ENCODE measurements at places on chromosomes 16 and 17.

DNA sequence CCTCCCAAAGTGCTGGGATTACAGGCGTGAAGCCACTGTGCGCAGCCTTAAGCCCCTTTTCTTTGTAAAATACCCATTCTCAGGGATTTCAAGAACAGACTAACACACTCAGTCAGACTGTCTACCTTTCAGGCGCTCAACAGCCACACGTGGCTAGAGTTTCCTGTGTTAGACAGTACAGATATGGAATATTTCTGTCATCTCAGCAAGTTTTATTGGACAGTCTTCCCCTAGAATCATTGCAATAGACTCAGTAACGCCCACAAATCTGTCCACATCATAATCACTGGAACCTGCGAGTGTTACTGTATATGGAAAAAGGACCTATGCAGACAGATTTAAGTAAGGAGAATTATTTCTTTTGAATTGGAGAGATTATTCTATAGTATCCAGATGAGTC is 160.5 kb downstream of the RBFOX1 start:
- no peak for DNase-seq

- no peak for DNase-seq
Measured at GRCh38 chr17:17609121-17609520, 17.6 kb upstream of the PEMT start.

DNA sequence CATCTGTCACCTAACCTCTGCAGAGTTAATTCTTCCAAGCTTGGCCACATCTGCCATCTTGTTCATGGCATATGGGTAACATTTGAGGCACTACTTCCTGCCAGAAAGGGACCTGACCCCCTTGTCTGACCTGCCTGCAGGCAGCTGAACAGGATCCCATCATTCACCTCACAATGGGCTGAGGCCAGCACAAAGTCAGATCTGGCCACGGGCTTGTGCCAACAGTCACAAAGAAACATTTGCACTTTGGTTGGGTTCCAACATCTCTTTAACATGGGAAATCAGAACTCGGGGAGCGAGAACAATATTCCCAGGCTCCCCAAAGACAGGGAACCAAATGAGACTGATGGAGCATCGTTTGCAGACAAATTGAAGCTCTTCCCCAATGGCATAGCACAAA is 116.1 kb downstream of the XYLT1 start:
- DNase-seq, result no peak

DNA sequence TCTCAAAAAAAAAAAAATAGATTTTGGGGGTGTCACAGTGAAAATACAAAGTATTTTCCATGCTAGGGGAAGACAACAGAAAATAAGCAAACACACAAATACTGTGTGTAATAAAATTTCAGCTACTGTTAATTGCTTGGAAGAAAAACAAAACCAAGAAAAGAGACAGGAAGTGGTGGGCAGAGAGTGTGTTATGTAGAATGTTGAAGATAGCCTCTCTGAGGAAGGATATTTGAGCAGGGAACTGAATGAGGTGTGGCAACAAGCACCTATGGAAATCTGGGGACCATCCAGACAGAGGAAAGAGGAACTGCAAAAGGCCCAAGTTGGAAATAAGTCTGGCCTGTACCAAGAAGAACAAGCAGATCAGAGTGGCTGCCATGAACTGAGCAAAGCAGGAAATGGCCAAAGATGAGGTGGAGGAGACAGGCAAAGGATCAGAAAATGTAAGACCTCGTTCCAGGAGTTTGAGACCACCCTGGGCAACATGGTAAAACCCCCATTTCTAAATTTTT is 7.8 kb upstream of the USP31 start:
- no peak for DNase-seq

GRCh38 chr16:31569360-31569717 is 41.6 kb downstream of the AHSP start:
- DNase-seq, result no peak

- no peak for DNase-seq
Measured at GRCh38 chr17:2263183-2264066, 40.2 kb downstream of the SMG6 start.

GRCh38 chr17:72622661-72623433 is 469.6 kb downstream of the SLC39A11 start:
- no peak for DNase-seq

- no peak for DNase-seq
Measured at GRCh38 chr16:1174477-1175357, 21.8 kb downstream of the CACNA1H start.

DNA sequence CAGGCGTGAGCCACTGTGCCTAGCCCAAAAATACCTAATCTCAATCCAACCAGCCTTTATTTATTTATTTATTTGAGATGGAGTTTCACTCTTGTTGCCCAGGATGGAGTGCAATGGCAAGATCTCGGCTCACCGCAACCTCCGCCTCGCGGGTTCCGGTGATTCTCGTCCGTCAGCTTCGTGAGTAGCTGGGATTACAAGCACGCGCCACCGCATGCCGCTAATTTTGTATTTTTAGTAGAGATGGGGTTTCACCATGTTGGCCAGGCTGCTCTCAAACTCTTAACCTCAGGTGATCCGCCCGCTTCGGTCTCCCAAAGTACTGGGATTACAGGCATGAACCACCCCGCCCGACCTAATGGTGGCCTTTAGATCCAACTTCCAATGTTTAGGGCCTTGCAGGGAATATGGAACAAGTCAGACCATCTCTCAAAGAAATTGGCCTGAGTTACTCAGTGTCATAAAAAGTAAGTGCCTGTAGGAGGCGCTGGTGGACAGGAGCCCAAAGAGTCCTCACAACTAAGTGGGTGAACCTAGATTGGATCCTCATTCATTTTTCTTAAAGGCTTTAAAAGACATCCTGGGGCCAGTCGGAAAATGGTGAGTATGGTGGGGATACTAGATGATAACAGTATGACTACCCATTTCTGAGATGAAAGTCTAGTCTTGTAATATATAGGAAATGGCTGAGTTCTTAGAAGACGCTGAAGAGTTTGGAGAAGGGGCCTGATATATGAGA is 4.6 kb downstream of the ZSCAN10 start:
- DNase-seq, result no peak

DNA sequence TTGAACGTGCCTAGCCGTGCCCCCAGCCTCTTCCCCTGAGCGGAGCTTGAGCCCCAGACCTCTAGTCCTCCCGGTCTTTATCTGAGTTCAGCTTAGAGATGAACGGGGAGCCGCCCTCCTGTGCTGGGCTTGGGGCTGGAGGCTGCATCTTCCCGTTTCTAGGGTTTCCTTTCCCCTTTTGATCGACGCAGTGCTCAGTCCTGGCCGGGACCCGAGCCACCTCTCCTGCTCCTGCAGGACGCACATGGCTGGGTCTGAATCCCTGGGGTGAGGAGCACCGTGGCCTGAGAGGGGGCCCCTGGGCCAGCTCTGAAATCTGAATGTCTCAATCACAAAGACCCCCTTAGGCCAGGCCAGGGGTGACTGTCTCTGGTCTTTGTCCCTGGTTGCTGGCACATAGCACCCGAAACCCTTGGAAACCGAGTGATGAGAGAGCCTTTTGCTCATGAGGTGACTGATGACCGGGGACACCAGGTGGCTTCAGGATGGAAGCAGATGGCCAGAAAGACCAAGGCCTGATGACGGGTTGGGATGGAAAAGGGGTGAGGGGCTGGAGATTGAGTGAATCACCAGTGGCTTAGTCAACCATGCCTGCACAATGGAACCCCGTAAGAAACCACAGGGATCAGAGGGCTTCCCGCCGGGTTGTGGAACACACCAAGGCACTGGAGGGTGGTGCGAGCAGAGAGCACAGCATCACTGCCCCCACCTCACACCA is 724 bp downstream of the GAA start:
- no peak for DNase-seq

DNA sequence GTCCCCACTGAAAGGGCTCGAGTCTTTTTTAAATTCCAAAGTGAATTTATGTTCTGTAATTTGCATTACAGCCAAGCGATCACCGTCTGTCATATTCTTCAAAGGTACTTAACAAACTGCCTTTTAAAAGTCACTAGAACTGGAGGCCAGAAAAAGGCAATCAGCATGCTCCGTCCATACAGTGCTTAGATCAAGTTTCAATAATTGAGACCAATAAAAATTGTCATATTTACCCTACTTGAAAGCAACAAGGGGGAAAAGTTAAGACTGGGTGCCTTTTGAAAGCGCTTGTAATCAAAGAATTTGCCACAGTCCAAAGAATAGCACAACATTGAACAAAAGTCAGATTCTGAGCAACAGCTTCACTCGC is 9.0 kb upstream of the ZFHX3 start:
- DNase-seq, result no peak

DNA sequence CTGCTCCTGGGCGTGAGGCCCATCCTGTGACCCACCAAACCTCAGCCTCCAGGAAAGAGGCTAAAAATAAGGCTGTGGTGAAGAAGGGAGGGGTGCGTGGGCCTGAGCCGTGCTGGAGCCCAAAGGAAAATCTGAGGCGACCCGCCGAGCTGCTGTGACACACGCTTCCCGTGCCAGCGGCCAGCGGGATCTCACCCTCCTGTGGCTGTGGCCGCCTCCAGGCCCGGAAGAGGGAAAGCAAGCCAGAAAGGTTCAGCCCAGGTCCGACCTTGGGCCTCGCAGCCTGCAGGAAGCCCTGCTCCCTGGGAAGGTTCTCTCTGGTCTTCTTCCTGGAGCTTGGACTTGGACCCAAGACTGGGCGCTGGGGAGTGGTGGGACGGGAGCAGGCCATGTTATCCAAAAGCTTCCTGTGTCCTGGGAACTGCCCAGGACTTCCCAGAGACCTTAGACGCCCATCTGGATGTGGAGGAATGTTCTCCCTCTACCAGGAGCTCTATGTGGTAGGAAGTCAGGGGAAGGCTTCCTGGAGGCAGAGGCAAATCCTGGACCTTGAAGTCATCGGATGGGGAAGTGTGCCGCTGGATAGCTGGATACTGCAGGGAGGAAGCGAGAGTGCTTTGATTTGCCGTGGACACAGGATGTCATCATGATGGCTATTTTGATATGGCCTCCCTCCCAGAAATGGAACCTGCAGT is 11.4 kb downstream of the SPNS2 start:
- DNase-seq, result no peak

DNA sequence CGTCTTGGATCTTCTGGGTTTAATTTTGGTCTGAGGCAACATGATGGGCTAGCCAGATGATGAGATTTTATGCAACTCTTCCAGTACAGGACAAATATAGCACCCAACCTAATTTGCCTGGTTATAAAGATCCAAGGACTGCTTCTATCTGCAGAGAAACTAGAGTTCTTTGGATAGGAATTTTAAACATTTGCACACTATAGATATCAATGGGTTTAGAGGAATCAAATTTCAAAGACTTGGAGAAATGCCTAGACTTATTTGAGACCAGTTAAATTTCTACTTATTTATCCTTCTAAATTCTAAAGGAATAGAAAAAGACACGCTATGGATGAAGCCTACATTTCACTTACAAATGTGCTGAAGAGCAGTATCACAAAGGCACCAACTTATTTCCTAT is 12.6 kb downstream of the PMFBP1 start:
- no peak for DNase-seq

DNA sequence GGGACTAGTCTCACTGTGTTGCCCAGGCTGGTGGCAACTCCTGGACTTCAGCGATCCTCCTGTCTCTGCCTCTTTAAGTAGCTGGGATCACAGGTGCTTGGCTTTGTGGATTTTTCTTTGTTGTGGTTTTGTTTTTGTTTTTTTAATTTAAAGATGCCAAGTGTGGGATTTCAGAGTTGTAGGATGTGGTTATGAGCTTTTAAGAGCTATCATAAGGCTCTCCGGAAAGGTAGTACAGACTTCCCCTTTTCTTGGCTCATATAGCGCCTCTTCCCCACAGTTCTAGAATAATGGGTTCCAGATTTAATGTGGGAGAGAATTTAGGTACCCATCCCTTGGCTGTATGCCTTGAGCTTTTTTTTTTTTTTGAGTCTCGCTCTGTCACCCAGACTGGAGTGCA is 17.1 kb downstream of the AKAP1 start:
- no peak for DNase-seq

DNA sequence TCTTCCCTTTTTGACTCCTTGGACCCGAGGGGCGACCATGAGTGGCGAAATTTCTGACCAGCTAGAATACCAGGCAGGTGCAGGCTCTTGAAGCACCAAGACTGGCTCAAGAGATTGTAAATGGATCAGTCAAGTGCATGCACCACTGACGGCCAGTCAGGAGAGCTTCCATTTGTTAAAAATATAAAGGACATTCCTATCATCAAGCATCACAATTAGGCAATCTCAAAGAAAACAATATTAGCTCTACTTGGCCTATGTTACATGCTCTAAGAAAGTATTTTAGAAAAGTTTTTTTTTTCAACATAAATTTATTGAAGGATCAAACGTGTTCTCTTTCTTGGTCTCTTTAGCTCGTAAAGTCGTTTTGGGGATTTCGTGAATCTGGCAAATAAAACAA is 1.5 kb upstream of the PRKCA start:
- DNase-seq, result no peak

GRCh38 chr17:81579821-81580321 is 27.7 kb upstream of the FAAP100 start:
- DNase-seq, result no peak

DNA sequence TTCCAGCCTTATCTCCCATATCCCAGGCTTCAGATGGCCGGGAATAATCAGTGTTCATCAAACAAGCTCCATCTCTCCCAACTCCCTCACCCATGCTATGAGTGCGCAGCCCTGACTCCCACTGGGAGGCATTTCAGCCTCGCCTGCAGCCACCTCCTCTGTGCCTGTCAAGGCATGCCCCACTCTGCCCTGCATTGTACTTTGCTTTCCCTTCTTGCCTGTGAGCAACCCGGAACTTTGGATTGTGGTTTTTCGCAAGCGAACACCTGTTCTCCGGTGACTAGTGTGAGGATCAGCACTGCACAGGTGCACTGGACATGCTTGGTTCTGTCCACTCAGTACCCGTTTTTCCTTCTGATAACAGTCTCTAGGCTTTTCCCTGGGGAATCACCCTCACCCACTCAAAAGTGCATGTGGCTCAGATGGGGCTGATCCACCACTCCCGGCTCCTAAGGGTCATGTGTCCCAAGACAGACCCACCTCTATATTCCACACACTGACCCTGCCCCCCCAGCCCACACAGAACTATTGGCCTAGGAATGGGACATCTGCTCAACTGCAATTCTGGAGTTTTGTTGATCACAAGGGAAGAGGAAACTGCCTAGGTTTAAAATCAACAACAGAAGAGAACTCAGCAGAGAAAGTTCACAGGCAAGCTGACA is 9.1 kb downstream of the CHST6 start:
- no peak for DNase-seq

DNA sequence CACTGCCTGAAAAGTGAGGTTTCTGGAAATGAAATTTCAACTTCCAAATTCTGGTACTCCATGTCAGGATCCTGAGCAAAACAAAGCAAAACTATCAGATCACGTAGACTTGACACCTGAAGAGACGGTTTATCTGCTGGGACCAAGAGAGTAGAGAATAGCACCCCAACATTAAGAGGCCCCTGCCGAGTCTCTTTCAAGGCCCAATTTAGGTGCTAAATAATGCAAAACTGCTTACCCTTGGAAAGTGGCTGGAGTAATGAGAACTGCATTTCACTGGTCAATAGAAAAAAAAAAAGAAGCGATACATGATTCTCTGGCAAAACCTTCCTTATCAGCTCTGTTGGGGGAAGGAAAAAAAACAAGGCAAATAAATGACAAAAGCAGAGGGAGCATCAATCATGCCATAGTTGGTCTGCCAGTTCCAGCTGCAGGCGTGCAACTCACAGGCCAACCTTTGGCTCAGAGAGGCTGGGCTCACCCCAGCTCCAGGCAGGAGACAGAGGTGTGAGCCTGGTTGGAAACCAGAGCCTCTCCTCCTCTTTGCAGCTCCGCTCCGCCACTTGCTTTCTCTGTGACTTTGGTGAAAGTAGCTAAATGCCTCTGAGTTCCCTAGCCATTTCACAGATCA is 595.2 kb downstream of the TOX3 start:
- DNase-seq, result no peak

GRCh38 chr17:80916246-80916645 is 75.4 kb upstream of the CHMP6 start:
- no peak for DNase-seq

GRCh38 chr16:53752560-53752959 is 48.6 kb downstream of the FTO start:
- no peak for DNase-seq
